ENCODE measurements at places on chromosomes 11 and 22. TPM values are rescaled to one million over a fixed set of nuclear protein-coding genes. Genes with fewer than 3 reads are reported as not detected.

DNA sequence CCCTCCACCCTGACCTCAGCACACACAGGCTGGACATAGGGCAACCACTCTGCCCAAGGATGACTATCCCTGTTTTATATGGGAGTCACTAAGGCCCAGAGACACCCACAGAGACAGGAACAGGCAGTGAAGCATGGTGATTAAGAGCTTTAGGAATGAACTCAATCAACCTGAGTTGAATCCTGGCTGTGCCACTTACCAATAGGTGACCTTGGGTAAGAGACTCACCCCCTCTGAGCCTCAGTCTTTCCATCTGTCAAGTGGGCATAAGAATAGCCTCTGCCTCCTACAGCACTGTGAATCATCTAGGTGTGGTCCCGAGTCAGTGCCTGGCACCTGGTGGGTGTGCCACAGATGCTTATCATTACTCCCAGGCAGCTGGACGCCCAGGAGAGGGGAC lies 6.8 kb downstream of the CRYBB1 start:
- no peak for DNase-seq

RAB3IL1 gene
- 14.7 TPM for polyA plus RNA-seq

DNA sequence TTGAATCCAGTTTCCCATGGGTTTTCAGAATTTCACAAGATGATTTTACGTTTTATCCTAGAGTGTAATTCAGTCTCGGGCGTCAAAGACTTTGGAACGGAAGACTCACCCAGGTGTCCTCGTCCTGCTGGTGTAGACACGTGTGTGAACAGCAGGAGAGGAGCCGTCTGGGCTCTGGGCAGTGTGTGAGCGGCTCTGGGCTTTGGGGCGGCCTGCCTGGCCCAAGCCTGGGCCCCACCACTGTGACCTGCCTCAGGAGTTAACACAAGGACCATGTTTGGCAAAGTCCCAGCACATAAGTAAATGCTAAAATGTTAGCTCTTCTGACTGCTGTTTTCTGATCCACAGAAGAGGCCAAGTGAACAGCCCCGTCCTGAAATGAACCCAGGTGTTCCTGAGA lies 1093.3 kb downstream of the BRD1 start:
- no peak for DNase-seq

DNA sequence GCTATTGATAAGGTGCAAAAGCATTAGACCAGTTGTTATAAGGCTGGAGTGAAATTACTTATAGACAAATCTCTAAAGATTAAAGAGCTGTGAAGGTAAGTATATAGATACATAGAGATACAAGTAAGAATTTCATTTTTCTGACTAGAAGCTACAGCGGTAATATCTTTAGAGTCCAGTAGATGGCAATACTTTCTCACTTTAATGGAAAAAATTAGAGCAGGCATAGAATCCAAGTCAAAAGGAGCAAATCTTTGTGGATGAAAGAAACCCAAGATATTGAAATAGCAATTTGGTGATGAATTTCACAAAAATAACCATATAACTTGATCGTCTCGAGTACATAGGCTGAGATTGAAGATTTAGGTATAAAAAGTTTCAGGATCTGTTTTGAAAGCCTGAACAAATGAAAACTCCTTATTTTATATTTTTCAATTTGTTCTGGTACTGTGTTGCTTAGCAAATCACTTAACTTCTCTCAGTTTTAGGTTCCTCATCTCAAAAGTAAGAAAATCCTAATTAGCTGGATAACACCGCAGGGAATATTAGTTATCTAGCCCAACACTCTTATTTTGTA lies 81.9 kb downstream of the UVRAG start:
- peak; percentile 81 for DNase-seq

All from spinal cord (tissue), 10 donors.